ENCODE measurements at places on chromosomes 5 and 9. TPM values are rescaled to one million over a fixed set of nuclear protein-coding genes. Genes with fewer than 3 reads are reported as not detected.

DNA sequence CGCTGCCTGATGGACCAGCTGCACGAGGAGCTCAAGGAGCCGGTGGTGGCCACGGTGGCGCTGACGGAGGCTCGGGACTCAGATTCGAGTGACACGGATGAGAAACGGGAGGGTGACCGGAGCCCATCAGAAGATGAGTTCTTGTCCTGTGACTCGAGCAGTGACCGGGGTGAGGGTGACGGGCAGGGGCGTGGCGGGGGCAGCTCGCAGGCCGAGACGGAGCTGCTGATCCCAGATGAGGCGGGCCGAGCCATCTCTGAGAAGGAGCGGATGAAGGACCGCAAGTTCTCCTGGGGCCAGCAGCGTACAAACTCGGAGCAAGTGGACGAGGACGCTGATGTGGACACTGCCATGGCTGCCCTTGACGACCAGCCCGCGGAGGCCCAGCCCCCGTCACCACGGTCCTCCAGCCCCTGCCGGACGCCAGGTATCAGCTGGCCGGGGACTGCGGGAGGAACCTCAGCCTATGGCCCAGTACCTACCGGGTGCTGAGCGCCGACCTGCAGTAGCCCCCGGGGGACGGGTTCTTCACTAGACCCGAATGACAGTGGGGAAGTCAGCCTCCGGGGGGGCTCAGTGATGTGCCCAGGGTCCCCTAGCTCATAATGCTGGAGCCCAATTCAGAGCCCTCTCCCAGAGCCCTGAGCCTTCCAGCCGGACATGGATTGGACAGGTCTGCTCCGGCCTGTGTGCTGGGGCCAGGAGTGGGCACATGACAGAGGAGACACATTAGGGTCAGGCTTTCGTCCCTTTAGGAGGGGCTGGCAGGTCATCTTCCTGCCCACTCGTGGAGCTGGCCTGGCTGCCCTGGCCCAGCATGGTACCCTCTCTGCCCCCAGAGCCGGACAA, 33.0 kb downstream of the USP20 start:
- no peak for DNase-seq
- H3K4me3 ChIP-seq: no peak overlapping the region
- no peaks in the 10 kb centered on the region for H3K4me1 ChIP-seq

DNA sequence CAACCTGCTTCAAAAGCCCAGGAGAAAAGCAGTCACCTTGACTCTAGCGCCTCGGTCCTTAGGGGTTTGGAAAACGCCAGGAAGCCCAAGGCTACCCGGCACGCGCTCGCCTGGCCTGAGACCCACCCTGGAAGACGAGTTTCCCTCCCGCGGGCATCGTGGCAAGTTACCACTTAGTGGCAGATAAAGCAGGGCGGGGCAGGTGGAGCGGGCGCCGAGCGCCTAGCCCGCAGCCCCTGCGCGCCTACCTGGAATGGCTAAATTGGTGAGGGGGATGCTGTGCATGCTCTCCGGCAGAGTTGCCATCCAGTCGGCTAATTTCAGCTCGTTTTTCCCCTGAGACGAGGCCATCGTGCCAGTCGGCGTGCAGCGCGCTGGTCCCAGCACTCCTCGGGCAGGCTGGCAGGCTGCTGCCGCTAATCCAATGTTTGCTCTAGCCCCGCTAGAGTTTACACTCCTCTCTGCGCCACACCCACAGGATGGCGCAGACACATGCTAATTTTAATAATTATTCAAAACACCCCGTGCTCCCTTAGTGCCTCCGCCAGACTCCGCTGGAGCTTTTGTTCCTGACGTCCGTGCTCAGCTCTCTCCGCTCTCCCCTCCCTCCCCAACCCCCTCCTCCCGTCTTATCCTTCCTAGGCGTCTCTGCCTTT, at the start of gene PLCXD3:
PLCXD3 (minus strand) TSS at position 426 of the 656 bp plus-strand sequence; CDS start at position 351, 75 bp downstream.
- peaks cover 20% of the 10 kb centered on the region for H3K27me3 ChIP-seq
- H3K27ac ChIP-seq: no peak within 1 kb of the TSS
- H3K4me1 ChIP-seq: no peaks in the 10 kb centered on the region

DNA sequence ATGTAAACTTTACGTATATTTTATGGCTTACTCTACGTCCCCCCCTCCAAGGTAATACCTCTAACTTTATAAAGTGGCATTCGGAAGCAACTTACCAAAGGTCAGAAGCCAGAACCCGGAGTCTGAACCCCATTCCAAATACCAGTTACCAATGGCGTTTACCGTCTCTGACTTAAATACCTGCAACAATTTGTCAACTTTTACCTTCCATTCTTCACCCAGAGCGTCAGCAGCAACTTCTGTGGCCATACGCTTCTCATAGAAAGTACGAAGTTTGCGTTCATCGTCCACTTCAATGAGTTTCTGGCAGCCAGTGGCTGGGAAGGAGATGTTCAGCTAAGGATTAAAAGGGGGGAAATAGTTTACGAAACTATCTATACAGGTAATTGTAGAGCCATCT, 753 bp downstream of the RPS6 start:
- H3K4me1 ChIP-seq: peaks cover 14% of the 10 kb centered on the region
- peak overlapping the region; percentile 81 for H3K4me3 ChIP-seq
- H3K27me3 ChIP-seq: no peaks in the 10 kb centered on the region
- DNase-seq: no peak

DNA sequence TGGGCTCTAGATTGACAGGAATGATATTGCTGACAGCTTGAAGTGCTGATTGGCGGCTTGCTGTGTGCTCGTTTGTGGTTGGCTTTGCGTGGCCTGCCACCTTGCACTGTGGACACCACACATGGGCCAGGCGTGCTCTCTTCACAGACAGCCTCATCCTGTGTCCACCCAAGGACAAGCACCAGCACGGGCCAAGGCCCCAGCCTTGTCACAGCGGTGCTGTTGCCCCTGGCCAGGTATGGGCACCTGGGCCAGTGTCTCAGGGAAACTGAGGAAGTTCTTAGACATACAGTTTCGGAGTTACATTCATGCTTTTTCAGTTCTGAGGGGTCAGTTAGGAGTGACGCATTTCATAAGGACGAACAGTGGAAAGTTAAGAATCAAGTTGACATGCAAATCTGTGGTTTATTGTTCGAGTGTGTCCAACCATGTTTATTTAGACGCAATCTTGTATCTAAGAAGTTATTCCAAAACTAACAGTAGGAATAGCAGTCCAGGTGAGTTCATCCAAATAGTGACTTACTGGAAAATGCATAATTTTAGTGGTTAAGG, 125.9 kb downstream of the EHMT1 start:
- H3K27ac ChIP-seq: no peak overlapping the region
- H3K4me3 ChIP-seq: no peak overlapping the region
- no peak for DNase-seq
- peaks cover 31% of the 10 kb centered on the region for H3K36me3 ChIP-seq
- no peaks in the 10 kb centered on the region for H3K4me1 ChIP-seq

DNA sequence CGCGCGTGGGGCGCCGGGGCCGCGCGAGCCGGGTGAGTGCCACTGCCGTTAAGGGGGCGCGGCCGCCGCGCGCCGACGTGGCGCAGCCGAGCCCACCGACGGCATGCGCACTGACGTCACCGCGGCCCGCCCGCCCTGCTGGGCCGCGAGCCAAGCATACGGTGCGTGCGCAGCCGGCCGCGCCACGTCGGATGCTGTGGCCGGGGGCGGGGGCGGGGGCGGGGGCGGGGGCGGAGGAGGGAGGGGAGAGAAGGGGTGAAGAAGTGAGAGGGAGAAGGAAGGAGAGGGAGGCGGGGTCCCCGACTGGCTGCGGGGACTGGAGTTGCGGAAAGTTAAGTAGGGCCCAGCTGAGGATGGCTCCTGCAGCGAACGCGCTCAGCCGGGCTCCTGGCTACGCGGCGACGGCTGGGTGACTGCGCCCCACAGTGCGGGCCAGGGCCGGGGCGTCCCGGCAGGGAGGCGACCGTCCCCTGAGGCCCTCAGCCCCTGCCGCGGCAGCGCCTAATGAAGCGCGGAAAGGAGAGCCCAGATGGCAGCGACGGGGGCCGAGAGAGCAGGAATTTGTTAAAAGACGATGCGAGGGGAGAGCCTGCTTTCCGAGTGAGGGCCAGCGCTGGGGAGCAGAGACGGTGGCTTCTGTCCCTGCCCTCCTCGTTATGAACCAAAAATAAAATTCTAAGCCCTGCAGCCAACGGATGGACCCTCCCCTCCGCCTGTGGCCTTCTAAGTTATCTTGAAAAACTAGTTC, at the start of gene DAP:
DAP (minus strand) TSS at position 50 of the 748 bp plus-strand sequence. CDS start 166 bp downstream, outside the sequence.
- peaks cover 32% of the 10 kb centered on the region for H3K36me3 ChIP-seq
- H3K27me3 ChIP-seq: no peaks in the 10 kb centered on the region
- H3K4me3 ChIP-seq: peak within 1 kb of the TSS; percentile 98
- H3K27ac ChIP-seq: peak within 1 kb of the TSS; percentile 89
- peak; percentile 78 for DNase-seq
- peaks cover 35% of the 10 kb centered on the region for H3K4me1 ChIP-seq

DNA sequence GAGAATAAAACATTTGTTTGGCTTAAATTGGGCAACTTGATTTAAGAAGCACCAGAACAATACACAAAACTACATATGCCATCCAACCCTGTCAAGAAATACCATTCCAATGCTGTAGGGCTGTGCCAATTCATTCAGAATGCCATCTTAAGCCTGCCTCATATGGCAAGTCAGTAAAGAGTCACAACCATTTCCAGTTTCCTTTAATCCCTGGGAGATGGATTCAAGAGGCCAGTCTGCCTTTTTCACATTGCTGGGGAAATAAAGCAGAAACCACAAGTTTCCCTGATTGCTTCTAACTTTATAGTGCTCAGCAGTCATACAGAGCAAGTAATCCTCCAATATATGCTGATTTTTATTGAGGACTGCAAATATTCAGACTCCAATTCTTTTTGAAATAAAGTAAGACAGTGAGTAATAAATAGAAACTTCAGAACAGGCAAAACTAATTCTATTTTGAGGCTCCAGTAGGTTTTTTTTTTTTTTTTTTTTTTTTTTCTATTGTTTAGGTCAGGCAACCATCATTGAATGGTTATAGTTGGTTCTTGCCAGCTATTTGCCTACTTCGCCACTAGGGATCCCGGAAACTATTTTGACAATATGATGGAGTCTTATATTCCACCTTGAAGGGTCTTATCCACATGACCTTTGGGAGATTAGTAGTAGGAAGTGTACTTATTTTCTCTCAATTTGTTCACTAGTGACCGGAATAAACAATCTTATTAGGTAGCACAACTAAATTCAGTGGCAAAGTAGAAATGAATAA, 400.9 kb upstream of the MEF2C start:
- no peak for DNase-seq
- H3K27ac ChIP-seq: no peak overlapping the region
- no peaks in the 10 kb centered on the region for H3K27me3 ChIP-seq
- peaks cover 28% of the 10 kb centered on the region for H3K4me1 ChIP-seq
- no peaks in the 10 kb centered on the region for H3K36me3 ChIP-seq
- no peak overlapping the region for H3K4me3 ChIP-seq

- no peaks in the 10 kb centered on the region for H3K4me1 ChIP-seq
- H3K27me3 ChIP-seq: no peaks in the 10 kb centered on the region
- no peak overlapping the region for H3K27ac ChIP-seq
- no peak overlapping the region for H3K4me3 ChIP-seq
- H3K36me3 ChIP-seq: no peaks in the 10 kb centered on the region
These were observed 190.1 kb downstream of the PARP8 start for GRCh38 chr5:50856401-50857119.

DNA sequence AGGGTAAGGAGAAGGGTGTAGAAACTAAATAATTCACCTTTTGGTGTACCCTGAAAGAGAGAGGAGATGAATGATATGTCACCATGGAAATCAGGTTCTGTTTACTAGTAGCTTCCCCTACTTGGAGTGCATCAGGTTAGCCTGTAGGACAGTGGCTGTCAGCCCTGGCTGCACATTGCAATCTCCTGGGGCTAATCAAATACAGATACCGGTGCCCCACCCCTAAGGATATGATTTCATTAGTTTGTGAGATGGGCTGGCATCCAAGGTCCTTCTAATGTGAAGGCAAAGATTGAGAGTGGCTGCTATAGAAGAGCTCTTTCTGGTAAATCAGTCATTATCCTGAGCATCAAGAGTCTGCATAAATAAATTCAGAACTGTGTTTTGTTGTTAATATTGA, 47.2 kb downstream of the INSYN2B start:
- no peak for DNase-seq
- no peaks in the 10 kb centered on the region for H3K27me3 ChIP-seq
- no peak overlapping the region for H3K27ac ChIP-seq

DNA sequence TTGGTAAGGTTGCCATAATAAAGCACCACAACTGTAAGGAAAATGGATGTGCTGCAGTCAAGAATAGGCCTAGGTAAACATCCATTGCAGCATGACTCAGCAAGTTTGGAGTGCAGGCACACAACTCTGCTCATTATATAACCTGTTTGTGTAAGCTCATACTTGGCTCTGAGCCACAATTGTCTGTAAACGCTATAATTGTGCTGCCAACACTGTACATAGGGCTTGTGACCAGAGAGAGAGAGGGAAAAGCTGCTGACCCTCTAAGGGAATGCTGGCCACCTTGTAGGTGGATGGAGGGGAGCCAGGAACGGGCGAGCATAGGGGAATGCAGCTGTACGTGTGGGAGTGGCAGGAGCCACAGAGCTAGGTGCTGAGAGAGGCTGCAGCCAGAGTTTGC, 2186.5 kb upstream of the ACO1 start:
- H3K4me1 ChIP-seq: no peaks in the 10 kb centered on the region
- DNase-seq: no peak
- H3K27ac ChIP-seq: no peak overlapping the region
- H3K4me3 ChIP-seq: no peak overlapping the region
- H3K27me3 ChIP-seq: no peaks in the 10 kb centered on the region
- no peaks in the 10 kb centered on the region for H3K36me3 ChIP-seq

Gene NEUROG1
- not detected for total RNA-seq

- DNase-seq: no peak
- no peak overlapping the region for H3K27ac ChIP-seq
- no peaks in the 10 kb centered on the region for H3K36me3 ChIP-seq
- no peaks in the 10 kb centered on the region for H3K27me3 ChIP-seq
- H3K4me1 ChIP-seq: no peaks in the 10 kb centered on the region
- no peak overlapping the region for H3K4me3 ChIP-seq
These were observed 170.8 kb upstream of the ADAMTS16 start for GRCh38 chr5:4969351-4969750.

DNA sequence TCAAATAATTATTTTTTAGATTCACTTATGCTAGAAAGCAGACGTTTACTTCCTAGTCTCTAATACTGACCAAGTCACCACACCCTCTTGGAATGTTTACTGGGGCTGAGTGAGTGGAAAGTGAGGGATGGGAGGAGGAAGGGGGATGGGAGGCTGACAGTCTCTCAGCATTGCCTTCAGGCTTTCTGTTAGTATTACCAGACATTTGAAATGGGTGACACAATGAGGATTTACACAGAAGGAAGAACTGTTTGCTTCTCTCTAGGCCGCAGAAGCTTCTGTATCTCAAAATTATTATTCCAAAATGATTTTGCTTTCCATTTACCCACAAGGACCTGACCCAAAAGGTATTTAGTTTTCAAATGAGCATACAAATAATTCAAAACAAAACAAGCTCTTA, 232.8 kb upstream of the ZNF608 start:
- peak; percentile 67 for DNase-seq
- H3K4me1 ChIP-seq: peaks cover 30% of the 10 kb centered on the region
- H3K27me3 ChIP-seq: no peaks in the 10 kb centered on the region
- no peaks in the 10 kb centered on the region for H3K36me3 ChIP-seq
- no peak overlapping the region for H3K4me3 ChIP-seq
- H3K27ac ChIP-seq: peak overlapping the region; percentile 31

GRCh38 chr5:120400356-120400755, 63.7 kb upstream of the PRR16 start:
- no peak for DNase-seq
- no peak overlapping the region for H3K4me3 ChIP-seq
- H3K4me1 ChIP-seq: peaks cover 10% of the 10 kb centered on the region
- H3K27me3 ChIP-seq: no peaks in the 10 kb centered on the region
- no peak overlapping the region for H3K27ac ChIP-seq
- no peaks in the 10 kb centered on the region for H3K36me3 ChIP-seq

GRCh38 chr5:20648981-20649380, 661.0 kb upstream of the CDH18 start:
- no peak for DNase-seq
- no peak overlapping the region for H3K4me3 ChIP-seq
- no peaks in the 10 kb centered on the region for H3K36me3 ChIP-seq
- no peak overlapping the region for H3K27ac ChIP-seq
- no peaks in the 10 kb centered on the region for H3K4me1 ChIP-seq

Measured in SJSA1 (cell line).